ENCODE measurements at places on chromosomes 6 and 20.

- DNase-seq, result no peak
Measured at GRCh38 chr6:124973780-124974179, 11.5 kb downstream of the RNF217 start.

GRCh38 chr6:66429210-66429609 lies 722.2 kb upstream of the EYS start:
- no peak for DNase-seq

DNA sequence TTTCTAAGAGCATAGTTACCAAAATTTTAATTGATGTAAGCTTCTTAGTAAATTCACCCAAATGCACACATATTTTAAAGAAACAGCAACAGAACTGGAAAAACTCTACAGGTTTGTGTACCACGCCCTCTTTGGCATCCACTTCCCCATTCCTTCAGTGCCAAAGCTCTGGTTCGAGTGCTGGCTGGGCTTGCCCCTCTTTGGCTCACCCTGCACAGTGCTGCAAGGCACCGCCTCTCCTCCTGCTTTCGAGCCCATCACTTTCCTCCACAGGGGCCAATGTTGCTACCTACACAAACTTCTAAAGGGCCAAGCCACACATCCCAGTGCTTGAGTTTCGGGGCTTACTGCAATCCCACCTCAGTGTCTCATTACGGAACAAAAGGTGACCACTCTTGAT lies 9.6 kb downstream of the LRP11 start:
- DNase-seq, result no peak

- peak; percentile 6 for DNase-seq
Measured at GRCh38 chr6:109304284-109305015, 77.8 kb downstream of the CD164 start.

DNA sequence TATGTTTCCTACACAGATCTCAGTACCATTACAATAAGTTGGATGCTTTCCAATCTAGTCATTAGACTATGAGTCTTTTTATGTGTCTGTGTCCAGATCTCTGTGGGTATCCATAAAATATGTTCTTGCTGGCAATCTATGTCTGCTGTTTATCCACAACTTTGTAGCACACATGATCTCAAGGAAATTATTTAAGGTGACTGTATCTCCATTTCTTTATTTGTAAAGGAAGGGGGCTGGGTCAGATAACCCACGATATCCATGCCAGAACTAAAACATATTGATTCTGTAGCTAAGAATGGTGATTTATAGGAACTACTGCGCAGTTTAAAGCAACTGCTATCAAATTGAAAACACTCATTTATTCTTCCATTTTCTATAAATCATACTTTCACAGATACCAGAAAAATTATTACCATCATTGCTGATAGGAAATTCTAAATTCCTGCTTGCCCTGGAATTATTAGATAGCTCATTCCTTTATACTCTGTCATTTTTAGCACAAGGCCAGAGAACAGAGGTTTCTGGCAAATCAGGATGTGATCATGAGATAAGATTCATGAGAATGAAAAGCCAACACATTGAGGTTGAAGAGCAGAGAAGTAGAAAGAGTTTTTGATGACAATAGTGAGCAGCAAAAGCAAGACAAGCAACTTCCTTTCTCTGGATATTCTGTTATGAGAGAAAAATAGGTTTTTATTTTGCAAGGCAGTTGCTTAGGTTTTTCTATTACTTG lies 851.4 kb upstream of the CITED2 start:
- DNase-seq, result no peak

DNA sequence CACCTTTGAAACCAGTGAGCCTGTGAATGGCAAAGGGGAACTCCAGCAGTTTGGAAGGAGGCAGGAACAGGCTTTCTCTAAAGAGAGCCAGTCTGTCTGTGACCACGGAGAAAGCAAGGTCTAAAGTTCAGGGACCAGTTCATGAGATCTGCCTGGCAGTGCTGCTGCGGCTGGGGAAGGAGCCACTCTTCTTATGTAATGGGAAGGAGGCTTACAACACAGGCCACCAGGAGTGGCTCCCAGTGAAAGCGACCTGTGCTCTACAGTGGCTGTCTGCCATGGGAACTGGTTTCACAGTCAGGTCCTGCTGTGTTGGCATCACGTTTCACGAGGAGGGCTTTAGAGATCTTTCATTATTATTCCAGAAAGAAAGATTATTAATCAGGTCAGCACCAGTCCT lies 291.9 kb upstream of the PRDM1 start:
- no peak for DNase-seq

GRCh38 chr20:4469910-4470309 lies 251.8 kb upstream of the PRND start:
- no peak for DNase-seq

GRCh38 chr6:147577488-147577887 lies 69.0 kb downstream of the SAMD5 start:
- DNase-seq, result no peak

DNA sequence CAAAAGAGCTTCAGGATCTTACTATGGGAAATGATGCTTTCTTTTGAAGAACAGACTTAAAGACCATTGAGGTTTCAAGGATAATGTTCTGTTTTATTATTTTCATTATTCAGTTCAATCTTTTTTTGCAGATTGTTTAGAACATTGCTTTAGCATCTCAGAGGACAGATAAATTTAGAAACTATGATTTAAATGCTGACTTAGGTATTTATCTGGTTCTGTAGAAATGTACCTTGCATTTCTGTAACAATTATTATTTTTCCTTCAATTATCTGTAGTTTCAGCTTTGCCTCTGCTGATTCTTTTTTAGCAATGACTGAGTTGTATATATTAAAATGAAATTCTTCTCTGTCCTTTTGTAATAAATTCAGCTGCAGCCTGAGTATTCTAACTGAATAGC lies 205.4 kb upstream of the PCSK2 start:
- no peak for DNase-seq

DNA sequence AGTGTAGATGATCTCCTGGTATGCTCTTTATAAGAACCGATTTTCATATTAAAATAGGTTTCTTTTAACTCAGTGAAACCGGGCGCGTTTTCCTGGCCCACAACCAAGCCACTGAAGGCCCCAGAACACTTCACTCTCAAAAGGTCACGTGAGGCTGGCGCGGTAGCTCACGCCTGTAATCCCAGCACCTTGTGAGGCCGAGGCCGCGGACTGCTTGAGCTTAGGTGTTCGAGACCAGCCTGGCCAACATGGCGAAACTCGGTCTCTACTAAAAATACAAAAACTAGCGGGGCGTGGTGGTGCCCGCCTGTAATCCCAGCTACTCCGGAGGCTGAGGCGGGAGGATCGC lies 402 bp upstream of the TAF8 start:
- no peak for DNase-seq

DNA sequence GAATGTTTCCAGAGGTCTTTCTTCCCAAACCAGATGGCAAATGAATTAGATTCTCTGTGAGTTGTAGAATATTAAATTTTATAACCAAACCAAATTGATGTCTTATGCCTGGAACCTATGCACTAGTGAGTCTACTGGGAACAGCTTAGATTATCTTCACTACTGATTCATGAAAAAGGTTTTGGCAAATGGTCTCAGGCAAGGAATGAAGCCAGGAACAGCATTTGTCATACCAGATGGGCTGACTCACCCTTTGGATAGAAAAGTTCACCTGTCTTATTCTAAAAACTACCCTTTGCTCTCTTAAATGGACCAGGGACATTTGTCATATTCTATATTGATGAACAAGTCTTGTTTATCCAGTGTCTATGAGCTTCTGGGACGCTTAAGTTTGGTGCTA lies 135.4 kb upstream of the ECI2 start:
- DNase-seq, result no peak

DNA sequence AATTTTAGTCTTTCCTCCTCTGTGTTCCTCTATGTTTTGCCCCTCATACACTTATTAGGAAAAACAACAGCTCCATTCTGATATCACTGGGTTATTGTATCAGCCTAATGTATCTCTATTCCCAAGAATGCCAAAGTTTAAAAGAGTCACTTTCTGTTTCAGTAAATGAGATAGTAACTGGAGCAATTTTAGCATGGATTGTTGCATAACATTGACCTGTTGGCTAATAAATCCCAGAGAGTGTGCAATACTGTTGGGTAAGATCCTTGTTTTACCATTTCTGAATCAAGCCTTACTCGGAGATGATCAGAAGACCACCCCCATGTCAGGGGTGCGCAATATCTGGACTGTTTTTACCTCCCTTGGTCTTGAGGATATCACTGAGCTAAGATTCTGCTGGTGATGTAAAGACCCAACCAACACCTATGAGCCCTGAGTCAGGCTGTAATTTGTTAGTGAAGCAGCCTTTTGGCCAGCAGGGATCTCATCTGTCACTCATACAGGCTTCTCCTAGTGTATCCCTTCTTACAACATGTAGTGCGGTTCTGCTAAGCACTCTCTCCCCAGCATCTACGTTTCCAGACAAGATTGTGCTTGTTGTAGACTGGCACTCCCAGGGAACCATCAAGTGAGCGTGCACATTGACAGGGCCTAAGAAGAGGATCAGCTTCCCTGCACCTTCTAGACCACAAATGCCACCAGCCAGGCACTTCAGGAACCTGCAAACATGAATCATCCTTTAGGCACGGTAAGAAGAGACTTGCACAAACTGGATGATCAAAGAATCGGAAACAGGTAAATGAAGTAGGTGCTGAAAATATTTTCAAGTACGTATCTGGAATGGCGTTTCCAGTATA lies 11.5 kb upstream of the IPCEF1 start:
- DNase-seq, result no peak

Data from NK-92 treated with Interleukin-12 subunit alpha and Interleukin-12 subunit beta, amount 100 ng/mL, for 24 hours (cell line).